CD4-positive, alpha-beta T cell treated with Interleukin-17A for 1 hour (primary cell): ENCODE measurements at places on chromosomes 1 and 21.

- DNase-seq: peak; percentile 58
Observed at GRCh38 chr1:153422450-153423068, 6.2 kb downstream of the S100A7A start.

GRCh38 chr21:41580758-41581554 is 73.0 kb upstream of the TMPRSS2 start:
- no peak for DNase-seq

DNA sequence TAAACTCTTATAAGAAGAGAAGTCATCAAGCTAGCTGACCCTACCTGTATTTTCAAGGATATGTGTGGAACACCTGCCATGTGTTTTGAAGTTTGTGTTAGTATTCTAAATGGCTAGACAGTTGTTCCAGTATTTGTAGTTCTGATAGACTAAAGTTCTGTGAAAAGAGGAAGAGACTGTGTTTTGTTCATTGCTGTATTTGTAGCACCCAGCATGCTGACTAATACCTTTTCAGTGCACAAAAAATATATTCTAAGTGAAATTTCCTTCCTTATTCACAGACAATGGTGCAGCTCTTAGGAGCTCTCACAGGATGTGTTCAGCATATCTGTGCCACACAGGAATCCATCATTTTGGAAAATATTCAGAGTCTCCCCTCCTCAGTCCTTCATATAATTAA is 8.2 kb upstream of the METTL18 start:
- DNase-seq: no peak

DNA sequence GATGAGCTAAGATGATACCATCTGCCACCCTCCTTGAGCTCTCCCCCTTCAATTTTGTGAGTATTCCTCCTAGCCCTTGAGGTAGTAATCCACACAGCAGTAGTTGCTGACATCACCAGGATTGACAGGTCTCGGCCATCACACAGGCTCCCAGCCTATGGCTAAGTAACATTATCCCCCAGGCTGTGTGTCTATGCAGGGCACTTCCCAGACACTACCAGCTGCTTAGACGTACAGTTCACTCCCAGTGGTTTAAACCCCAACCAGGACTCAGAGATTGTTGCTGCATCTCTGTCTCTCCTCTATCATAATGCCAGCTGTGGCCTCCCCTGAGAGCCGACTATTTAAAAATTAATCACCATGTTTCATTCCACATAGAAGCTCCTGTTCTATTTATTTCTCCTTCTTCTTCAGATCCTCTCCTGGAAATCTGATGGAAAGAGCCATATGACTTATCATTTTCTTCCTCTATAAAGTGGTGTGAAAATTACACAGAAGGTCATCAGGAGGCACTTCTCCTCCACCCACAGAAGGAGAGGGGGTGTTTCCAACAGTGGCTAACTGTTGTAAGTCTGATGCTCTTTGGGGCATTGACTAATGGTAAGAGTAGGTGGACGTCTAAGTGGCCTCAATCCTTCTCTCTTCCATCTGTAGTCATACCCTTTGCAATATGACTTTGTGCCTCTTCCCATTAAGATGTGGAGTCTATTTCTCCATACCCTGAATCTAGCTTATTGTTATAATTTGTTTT is 396.3 kb downstream of the SETD4 start:
- DNase-seq: no peak

DNA sequence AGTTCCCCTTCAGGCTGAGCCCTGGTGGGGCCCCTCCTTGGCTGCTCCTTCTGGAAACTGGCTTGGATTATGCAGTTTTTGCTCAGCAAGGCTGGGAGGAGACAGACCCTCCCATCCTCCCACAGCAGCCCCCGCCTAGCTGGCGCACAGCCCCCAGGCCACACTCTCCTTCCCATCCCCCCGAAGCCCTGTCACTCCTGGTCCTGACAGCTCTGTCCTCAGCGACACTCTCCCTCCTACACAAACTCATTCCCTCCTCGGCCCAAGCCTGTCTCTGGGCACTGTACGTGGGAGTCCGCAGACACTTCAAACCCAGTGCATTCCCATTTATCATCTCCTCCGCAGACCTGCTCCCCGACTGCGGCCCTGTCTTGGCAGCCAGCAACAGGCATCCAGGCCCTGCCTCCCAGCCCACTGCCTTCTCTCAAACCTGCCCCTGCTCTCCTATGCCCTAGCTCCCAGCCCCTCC is 25.0 kb upstream of the EPHB2 start:
- DNase-seq: no peak

DNA sequence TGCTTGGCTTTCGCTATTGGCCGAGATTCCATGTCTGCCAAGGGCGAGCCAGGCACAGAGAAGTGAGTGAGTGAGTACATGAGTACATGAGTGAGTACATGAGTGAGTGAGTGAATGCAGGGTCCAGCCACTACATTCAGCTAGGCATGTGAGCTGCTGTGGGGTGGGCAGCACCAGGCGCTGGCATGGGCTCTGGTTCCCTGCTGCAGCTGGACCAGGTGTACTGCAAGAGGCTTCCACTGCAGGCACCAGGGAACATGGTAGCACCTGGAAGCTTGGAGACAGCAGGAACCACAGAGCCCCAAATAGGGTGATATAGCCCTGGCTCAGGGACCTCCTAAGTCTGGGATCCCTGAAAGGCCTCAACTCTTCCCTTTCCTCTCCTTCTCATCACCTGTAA is 330.2 kb downstream of the USP25 start:
- DNase-seq: no peak

DNA sequence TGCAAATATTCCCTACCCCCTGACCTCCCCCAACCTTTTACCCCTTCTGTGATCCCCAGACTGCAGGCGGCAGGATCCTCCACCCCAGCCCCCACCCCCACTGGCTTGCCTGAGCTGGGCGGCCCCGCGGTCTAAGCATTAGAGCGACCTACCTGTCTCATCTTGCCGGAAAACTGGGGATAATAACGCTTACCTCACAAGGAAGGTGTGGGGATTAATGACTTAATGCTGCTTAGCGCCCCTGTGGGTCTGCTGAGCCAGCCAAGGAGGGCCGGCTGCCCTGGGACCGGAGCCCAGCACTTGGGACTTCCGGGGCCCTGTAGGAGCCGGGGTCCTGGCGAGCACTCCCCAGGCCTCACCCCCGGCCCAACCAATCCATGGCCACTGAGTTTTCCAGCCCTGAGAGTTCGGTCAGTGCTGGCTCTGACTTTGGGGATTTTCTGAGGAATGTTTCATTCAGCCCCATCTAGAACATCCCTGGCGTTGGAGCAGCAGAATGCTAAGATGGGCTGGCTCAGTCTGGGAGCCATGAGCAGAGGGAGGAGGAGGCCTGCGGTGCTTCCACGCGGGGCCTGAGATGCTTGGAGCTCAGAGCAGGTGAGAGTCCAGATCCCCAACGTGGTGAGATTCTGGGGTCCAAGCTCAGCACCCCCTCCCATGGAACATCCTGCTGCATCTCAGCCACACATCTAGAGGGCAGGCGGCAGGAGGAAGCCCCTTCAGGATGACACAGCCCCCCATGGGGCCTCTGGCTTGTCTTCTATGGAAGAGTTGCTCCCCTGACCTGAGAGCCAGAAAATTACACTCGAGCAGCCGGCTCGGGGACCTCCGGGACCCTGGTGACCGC is 97.9 kb downstream of the RIPK4 start:
- DNase-seq: no peak

- DNase-seq: no peak
Observed at GRCh38 chr1:175217721-175218531, 25.4 kb upstream of the KIAA0040 start.
